ENCODE measurements at places on chromosomes 2 and 18. TPM values are rescaled to one million over a fixed set of nuclear protein-coding genes. Genes with fewer than 3 reads are reported as not detected.
A peak's percentile ranks its signal among the peaks of the same experiment; 100 is the strongest.

Gene C2orf72
- total RNA-seq: 1.0 TPM

Gene RUFY4
- total RNA-seq: 0.44 TPM

Gene DGUOK
- 98.5 TPM for total RNA-seq

Gene ITGA4
- 1.3 TPM for total RNA-seq

DNA sequence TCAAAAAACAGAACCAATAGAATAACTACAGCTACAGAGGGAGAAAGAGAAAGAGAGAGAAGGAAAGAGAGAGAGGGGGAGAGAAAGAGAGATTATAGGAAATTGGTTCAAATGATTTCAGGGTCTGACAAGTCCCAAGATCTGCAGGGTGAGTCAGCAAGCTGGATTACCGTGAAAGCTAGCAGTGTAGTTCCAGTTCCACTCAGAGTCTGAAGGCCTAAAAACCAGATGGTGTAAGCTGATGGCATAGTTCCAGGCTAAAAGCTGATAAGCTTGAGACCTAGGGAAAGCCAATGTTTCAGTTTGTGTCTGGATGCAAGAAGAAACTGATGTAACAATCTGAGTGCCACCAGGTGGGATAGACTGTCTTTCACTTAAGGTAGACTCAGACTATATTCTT is 397.7 kb downstream of the TRIB2 start:
- no peaks in the 10 kb centered on the region for H3K27me3 ChIP-seq
- no peak for DNase-seq
- H3K27ac ChIP-seq: no peak overlapping the region

- H3K4me3 ChIP-seq: no peak overlapping the region
- no peak overlapping the region for H3K27ac ChIP-seq
- DNase-seq: peak; percentile 5
- peaks cover 12% of the 10 kb centered on the region for H3K4me1 ChIP-seq
- H3K36me3 ChIP-seq: peaks cover 5% of the 10 kb centered on the region
Measured at GRCh38 chr2:234677758-234678538, 181.1 kb upstream of the ARL4C start.

- H3K4me1 ChIP-seq: no peaks in the 10 kb centered on the region
- no peak overlapping the region for H3K27ac ChIP-seq
- no peaks in the 10 kb centered on the region for H3K27me3 ChIP-seq
Measured at GRCh38 chr18:39199231-39199855, 1633.7 kb upstream of the CELF4 start.

GRCh38 chr2:10161961-10162441 is 39.5 kb downstream of the RRM2 start:
- H3K27ac ChIP-seq: no peak overlapping the region
- H3K36me3 ChIP-seq: no peaks in the 10 kb centered on the region
- H3K4me3 ChIP-seq: no peak overlapping the region
- no peak for DNase-seq
- H3K27me3 ChIP-seq: no peaks in the 10 kb centered on the region

GRCh38 chr2:140457483-140457882 is 1673.3 kb downstream of the LRP1B start:
- H3K36me3 ChIP-seq: no peaks in the 10 kb centered on the region
- H3K4me3 ChIP-seq: no peak overlapping the region
- H3K27ac ChIP-seq: no peak overlapping the region
- H3K27me3 ChIP-seq: no peaks in the 10 kb centered on the region
- H3K4me1 ChIP-seq: no peaks in the 10 kb centered on the region

DNA sequence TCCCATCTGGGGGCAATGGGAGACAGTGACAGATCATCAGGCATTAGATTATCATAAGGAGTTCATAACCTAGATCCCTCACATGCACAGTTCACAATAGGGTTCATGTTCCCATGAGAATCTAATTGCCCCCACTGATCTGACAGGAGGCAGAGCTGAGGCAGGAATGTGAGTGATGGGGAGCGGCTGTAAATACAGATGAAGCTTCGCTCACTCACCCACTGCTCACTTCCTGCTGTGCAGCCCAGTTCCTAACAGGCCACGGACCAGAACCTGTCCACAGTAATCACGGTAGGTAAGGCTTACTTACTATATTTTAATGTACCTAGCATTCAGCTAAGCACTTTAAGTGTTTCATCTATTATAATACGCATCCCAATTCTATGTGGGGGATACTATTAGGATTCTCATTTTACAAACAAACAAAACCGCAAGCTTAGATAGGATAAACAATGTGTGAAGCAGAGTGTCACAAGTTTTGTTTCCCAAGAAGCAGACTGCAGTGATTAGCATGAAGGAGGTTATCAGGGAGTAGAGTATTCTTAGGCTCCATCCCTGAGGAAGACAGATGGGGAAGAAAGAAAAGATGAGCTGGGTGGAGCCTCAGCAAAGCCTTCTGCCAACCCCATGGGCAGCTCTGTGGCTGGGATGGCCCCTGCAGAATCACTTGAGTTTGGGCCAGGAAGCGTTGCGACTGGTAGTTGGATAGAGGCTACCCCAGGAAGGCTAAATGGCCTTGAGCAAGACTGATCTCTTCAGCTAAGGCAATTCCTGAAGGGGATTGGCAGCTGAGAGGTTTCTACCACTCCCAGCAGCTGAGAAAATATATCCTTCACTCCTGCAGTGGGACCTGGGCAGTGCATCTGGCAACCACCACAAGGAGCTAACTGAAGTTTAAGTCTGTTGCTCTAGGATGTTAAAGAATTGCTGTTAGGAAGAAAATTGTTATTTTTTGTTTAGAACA is 133.1 kb downstream of the MREG start:
- DNase-seq: no peak
- 0 out of 2 replicates have a peak, but pooled peaks cover 2% of the 10 kb centered on the region for H3K36me3 ChIP-seq
- H3K27me3 ChIP-seq: no peaks in the 10 kb centered on the region
- no peak overlapping the region for H3K4me3 ChIP-seq

DNA sequence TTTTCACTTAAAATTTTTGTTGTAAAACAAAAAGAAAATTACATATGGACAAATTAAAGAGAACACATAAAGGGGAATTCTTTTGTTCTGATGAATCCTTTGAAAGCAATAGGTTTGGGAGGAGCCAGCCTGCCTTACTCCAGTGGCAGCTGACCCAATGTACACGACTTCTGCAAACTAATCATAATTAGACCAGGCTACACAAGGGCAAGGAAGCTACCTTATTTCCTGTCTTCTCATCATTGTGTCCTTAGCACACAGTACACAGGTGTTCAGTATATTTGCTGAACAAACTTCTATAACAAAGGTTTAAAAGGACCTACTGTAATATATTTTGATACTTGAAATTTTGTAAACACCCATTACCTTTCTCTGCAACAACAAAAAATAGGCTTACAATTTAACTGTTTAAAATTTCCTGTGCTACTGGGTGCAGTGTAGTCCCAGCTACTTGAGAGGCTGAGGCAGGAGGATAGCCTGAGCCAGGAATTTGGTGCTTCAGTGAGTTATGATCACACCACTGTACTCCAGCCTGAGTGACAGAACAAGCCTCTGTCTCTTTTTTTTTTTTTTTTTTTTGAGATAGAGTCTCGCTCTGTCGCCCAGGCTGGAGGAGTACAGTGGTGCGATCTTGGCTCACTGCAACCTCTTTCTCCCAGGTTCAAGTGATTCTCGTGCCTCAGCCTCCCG is 18.9 kb downstream of the KCNG3 start:
- H3K36me3 ChIP-seq: no peaks in the 10 kb centered on the region
- DNase-seq: no peak
- no peak overlapping the region for H3K4me3 ChIP-seq
- H3K27ac ChIP-seq: no peak overlapping the region
- H3K4me1 ChIP-seq: no peaks in the 10 kb centered on the region

DNA sequence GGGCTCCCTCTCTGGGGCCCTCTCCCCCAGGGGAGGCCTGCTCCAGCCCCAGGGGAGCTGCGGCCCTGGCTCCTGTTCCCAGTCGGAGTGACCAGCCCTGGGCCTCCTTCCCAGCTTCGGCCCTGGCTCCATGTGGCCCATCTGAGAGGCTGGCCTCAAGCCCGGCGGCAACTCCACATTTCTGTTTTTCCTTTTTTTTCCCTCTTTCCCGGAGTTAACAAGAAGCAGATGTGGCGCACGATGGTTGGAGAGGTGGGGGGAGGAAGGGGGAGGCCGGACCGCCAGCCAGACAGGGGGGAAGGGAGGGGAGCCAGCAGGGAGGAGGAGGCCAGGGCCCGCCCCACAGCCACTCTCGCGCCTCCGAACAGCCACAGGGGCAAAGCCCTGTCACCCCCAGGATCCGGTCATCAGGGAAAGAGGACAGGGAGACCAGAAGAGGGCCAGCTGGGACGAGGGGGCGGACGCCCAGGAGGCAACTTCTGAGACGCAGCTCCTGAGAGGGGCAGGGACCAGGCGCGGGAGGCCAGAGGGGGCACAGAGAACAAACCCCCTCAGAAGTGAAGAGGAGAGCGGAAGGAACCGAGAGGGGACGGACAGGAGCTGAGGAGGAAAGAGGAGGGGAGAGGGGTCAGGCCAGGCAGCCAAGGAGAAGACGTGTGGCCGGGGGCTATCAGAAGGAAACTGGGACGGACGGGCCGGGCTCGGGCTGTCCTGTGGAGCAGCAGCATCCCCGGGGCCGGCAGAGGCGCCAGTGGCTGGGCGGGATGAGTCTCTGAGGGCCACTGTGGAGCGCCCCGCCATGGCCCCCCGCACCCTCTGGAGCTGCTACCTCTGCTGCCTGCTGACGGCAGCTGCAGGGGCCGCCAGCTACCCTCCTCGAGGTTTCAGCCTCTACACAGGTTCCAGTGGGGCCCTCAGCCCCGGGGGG is at the start of gene EMILIN1:
Gene EMILIN1 (plus strand): TSS at position 349 of the 928 bp plus-strand sequence. CDS start 451 bp downstream, at position 800.
- no peak within 1 kb of the TSS for H3K27ac ChIP-seq
- no peaks in the 10 kb centered on the region for H3K4me1 ChIP-seq
- no peaks in the 10 kb centered on the region for H3K36me3 ChIP-seq
- H3K27me3 ChIP-seq: no peaks in the 10 kb centered on the region
- peak within 1 kb of the TSS; percentile 41 for H3K4me3 ChIP-seq

DNA sequence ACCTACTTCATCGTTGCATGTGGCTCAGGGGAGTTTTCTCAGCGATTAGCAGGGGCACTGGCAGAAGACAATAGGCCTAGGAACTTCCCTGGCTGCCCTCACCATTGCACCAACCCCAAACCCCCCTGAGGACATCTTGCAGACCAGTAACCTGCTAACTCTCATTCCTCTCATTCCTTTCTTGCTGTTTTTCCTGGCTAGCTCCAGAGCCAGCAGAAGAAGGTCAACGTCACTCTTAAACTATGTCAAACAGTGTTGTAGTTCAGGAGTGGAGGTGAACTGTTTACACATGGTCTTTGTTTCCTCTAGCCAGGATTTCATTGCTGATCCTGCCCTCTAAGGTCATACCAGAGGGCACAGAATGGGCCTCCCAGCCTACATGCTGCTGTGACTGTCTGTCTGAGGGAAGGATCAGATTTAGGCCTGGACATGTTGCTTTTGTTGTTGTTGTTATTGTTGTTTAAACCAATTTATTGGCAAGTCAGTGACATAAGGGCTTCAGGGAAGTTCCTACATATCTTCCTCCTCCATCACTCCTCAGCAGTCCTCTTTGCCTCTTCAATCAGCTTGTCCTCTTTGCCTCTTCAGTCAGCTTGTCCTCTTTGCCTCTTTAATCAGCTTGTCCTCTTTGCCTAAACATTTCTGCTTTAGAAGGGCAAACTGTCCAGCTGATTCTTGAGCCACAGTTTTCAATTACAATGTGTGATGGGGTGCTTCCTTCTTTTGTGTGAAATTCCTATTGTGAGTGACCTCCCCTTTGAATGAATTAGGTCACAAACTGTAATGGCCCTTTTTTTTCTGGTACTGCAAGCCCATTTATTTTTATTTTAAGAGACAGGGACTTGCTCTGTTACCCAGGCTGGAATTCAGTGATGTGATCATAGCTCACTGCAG is 471.9 kb upstream of the TNP1 start:
- no peak overlapping the region for H3K27ac ChIP-seq
- H3K4me1 ChIP-seq: peaks cover 6% of the 10 kb centered on the region
- H3K36me3 ChIP-seq: no peaks in the 10 kb centered on the region
- no peaks in the 10 kb centered on the region for H3K27me3 ChIP-seq

GRCh38 chr2:15920696-15921095 is 19.7 kb upstream of the MYCN start:
- H3K27ac ChIP-seq: no peak overlapping the region
- no peaks in the 10 kb centered on the region for H3K36me3 ChIP-seq
- H3K4me3 ChIP-seq: no peak overlapping the region
- no peaks in the 10 kb centered on the region for H3K27me3 ChIP-seq

Data from H9 (cell line).